SJCRH30 (cell line): ENCODE measurements at places on chromosomes 6 and 20.
A peak's percentile ranks its signal among the peaks of the same experiment; 100 is the strongest.

- no peak for DNase-seq
These were observed 39.3 kb downstream of the NINL start for GRCh38 chr20:25546048-25546447.

DNA sequence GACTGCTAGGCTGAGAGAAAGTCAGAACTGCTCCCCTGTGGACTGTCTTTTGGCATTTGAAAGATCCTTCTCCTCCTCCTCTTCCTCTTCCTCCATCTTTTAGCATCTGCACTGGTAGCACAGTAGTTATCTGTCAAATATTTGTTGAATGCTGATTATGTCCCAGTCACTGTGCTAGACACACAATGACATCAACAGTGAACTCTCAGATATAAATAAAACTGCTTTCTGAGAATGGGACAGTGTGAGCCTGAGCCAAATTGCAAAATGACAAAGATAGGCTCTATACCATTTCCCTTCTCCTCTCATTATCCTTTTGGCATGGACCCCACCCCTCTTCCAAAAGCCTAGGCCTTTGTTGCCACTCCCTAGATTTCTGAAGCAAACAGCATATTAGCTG is 27.9 kb upstream of the LRRC1 start:
- DNase-seq = no peak

GRCh38 chr6:164695896-164696295 is 613.5 kb downstream of the C6orf118 start:
- no peak for DNase-seq

DNA sequence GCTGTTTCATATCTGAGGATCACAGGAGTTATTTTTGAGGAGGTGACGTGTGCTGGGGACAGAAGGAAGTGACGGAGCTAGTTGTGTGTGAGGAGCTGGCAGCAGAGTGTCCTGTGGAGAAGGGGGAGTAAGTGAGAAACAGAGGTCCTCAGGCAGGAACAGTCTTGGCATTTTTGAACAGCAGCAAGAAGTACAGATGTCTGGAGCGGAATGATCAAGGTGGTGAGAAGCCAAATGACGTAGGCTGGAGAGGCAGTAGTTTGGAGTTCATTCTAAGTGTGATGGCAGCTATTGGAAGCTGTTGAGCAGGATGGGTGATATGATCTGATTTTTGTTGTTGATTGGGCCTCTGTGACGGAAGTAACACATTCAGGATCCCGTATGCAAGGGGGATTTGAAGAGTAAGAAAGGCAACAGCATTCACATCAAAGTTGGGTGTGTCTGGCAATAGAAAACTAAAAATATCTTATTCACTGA is 52.3 kb downstream of the SOBP start:
- no peak for DNase-seq

- no peak for DNase-seq
These were observed 9.7 kb downstream of the SNRPB start for GRCh38 chr20:2460752-2461424.

DNA sequence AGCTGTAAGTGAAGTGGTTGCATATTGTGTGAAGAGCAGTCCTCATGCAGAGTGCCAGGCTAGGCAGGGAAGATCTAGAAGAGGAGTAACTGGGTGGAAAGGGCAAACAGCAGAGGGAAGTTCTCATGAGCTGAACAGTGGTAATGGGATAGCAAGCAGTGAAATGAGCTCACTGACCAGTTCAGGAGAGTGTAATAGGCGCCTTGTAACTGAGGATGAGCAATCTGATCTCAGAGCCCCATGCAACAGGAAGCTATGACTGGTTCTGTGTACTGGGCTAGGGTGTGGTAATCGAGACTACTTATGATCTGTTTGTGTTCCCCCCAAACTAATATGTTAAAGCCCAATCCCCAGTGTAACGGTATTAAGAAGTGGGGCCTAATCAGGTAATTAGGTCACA is 98.6 kb downstream of the RFX6 start:
- DNase-seq = peak; percentile 15

DNA sequence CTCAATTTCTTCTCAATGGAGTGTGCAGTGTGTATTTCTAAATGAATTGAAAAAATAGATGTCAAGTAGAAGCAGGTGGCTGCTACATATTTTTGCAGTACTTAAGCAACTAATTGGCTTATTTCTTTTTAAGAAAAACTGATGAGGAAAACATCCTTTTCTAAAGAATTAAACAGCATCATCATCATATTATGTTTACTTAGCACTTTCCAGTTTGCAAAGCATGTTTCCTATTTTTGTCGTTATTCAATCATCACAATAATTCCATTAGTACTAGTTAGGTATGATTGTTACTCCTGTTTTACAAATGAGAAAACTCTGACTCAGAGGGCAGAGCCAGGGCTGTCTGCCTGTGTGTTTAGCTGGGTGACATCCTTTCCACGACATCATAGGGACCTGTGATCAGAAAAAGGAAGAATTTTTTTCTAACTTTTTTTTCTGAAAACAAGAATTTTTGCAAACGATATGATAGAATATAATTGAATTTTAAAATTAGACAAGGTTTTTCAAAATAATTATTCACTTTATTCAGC is 22.7 kb upstream of the BMP6 start:
- DNase-seq = no peak
